NCI-H774 (cell line): ENCODE measurements at places on chromosomes 6 and 20.

DNA sequence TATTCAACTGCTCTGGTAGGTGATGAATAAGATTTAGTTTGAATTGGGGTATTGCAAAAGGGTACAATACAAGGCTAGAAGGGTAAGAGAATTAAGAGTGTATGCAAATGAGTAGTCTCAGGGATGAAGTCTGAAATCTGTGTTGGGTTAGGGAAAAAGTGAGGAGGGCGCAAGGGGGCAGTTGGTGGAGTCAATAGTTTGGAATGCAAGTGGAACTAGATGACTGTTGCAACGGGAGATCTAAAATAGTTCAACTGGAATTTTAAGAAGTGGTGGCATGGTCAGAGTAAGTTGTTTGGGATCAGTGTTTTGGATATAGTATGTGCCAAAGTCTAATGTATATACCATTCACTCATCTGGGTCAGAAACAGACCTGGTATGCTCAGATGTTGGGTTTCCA, 329.6 kb downstream of the GJA1 start:
- DNase-seq, result no peak

- DNase-seq, result no peak
Observed at GRCh38 chr6:158388727-158389126, 76.5 kb downstream of the TULP4 start.

GRCh38 chr6:56231827-56232226, 15.6 kb downstream of the COL21A1 start:
- no peak for DNase-seq

GRCh38 chr6:156045401-156046267, 590.0 kb upstream of the NOX3 start:
- no peak for DNase-seq

- DNase-seq, result no peak
Observed at GRCh38 chr20:10306440-10307358, 88.1 kb downstream of the SNAP25 start.

DNA sequence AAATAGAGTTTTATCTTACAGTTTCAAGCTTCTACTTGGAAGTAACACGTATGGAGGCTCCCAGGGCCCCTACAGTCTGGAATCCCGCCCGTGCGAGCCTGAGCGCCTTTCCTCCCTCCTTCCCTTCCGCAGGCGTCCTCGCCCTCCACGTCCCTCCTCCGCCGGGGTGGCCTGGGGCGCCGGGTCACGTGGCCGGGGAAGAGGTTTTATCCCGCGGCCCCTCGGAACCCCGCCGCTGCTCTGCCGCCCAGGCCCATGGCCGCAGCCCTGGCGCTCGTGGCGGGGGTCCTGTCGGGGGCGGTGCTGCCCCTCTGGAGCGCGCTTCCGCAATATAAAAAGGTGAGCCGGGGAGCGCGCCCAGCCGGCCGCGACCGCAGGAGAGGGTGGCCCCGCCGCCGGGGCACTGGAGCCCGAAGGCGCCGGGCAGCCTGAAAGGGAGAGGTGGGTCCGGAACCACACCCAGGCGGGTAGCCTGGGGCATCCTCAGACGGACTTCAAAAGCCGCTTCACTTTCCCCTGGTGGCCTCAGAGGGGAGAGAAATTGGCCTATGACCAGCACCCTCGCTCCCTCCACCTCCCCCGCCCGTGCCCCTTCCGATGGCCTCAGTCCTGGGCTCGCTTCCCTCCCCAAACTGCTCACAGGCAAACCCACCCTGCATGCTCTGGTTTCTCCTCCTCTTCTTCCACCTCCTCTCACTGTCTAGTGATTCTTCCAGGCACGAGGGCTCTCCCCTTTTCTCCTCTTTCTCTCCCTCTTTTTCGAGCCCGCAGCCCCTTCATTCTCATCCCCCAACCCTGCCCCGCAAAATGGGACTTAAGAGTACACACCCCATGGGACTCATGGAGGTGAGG, at the start of gene CLPSL2:
Gene CLPSL2, plus strand, starts transcription at position 235 of the 852 bp plus-strand sequence. Its CDS starts 21 bp downstream, at position 256.
- no peak for DNase-seq

DNA sequence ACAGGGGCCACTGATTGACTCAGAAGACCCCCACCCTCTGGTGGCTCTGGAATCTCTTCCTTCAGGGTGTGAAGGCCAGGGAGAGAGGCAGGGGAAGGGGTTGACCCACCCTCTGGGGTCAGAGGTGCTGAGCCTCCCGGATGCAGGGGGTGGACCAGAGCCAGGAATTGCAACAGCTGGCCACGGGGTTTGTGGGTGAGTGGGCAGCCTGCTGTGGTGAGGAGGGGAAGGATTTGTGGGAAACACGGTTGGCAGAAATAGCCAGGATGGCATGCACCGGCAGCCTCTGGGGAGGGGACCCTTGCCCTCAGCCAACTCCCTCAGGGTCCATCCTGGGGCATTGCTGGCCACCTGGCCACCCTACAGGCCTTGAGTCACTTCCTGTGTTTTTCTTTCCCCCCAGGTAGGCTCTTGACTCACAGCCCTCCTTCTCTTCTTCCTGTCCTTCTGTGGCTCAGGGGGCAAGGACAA, 92.8 kb downstream of the MRPL14 start:
- no peak for DNase-seq

DNA sequence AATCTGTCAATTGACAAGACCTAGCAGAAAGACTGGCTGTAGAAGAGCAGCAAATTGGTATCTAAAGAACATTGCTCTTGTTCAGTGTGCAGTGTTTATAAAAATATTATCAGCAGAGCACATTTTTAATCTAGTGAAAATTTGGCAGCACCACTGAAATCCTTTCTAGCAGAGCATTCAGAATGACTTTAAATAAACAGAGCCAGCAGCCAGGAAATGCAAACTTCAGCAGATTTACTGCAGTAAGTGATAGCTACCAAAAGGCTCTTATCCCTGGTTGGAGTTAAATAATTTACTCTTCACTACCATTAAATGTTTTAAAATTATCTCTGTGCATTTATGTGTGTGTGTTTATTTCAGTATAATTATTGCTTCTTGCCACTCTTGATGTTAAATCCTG, 590.9 kb upstream of the CITED2 start:
- no peak for DNase-seq

GRCh38 chr6:119470893-119471542, 121.5 kb upstream of the MAN1A1 start:
- DNase-seq, result no peak

DNA sequence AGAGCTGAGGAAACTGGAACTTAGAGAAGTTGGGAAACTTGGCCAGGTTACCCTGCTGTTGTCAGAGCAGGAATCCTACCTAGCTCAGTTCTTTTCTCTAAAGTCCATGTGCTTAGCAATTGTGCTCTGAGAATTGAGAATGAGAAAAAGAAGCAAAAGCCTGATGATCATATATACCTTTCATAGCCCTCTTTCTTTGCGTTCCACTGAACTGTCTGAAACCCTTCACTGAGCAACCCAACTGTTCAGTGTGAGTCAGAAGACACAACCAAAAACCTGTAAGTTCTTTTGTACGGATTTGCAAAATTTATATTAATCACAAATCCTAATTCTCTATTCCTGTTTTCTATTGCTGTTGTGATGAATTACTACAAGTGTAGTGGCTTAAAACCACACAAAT, 80.6 kb downstream of the PHF3 start:
- DNase-seq, result no peak

- no peak for DNase-seq
Observed at GRCh38 chr6:152127432-152128165, 320.1 kb downstream of the ESR1 start.
